ENCODE measurements at places on chromosomes 6 and 20.

GRCh38 chr6:135088281-135088680 lies 33.7 kb upstream of the HBS1L start:
- DNase-seq: no peak

GRCh38 chr6:170189236-170189635 lies 101.6 kb downstream of the DLL1 start:
- DNase-seq: no peak

GRCh38 chr6:82906489-82906888 lies 159.2 kb downstream of the UBE3D start:
- DNase-seq: no peak

DNA sequence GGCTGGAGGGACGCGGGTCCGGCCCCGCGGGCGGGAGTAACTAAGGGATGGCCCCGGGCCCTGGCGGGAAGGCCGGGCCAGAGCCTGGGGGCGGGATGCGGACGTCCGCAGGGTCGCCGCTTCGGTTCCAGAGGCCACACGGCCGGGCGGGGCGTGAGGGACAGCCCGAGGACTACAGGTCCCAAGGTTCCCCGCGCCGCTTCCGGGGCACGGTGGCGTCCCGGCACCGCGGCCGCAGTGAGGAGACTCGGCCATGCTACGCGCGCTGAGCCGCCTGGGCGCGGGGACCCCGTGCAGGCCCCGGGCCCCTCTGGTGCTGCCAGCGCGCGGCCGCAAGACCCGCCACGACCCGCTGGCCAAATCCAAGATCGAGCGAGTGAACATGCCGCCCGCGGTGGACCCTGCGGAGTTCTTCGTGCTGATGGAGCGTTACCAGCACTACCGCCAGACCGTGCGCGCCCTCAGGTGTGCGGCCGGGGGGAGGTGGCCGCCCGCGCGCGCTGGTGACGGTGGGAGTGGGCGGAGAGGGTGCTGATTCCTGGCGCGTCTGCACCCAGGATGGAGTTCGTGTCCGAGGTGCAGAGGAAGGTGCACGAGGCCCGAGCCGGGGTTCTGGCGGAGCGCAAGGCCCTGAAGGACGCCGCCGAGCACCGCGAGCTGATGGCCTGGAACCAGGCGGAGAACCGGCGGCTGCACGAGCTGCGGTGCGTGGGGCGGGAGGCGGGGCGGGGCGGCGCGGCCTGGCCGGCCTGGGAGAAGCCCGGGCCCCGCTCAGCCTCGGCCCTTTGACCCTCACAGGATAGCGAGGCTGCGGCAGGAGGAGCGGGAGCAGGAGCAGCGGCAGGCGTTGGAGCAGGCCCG lies at the start of gene MRPS26:
MRPS26 (plus strand) TSS at position 237 of the 861 bp plus-strand sequence; CDS start at position 254, 17 bp downstream.
- peak; percentile 53 for DNase-seq

- DNase-seq: no peak
Measured at GRCh38 chr6:8172530-8172929, 70.2 kb upstream of the EEF1E1 start.

DNA sequence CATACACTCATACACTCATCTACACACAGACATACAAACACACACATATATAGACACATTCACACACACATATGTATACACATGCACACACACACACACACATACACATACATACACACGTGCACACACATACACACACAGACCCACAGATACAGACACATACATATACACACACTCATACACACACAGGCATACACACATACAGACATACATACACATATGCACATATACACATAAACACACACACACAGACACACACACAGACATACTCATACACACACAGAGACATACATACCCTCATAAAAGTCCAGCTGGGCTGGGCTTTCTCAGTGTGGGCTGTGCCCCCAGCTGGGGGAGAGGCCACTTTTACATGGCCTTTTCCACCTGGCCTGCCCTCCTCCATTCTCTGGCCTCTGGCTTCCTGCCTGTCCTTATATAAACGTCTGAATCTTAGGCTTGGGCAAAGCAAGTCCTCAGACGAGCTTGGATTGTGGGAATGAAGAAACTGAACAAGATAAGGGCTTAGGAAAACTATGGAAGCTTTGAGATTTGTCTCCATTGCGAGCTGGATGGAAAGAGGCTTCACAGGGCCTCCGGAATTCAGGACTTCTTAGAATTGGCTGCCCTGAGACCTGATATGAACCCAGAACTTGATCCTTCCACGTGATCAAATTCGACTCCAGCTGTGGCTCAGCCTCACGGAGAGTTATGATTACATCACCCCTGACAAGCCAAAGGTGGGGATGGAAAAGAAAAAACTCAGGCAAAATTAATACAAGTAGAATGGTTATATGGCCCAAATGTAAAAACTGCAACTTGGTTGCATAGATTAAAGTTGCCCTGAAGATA lies 22.5 kb upstream of the CST3 start:
- DNase-seq: peak; percentile 28

- DNase-seq: no peak
Measured at GRCh38 chr6:38867726-38868125, 152.6 kb downstream of the DNAH8 start.

DNA sequence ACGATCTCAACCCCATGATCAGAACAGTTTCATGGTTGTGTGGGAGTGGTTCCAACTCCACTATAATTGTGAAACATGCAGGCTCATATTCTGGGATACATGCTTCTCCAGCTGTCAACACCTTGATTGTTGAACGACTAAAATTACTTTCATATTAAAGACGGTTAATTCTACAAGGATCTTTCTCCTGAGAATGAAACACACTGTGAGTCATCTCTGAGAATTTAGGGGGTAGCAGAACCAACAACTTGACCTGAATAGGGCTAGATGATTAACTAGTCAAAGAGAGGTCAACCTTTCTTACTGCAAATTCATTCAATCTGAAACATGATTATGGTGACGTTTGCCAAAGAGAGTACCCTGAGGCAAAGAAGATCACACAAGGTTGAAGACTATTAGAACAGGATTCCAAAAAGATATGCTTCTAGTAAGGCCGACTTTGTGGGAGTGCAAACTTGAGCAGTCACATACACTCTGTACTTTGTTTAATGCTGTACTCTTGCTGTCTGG lies 175.2 kb upstream of the CITED2 start:
- DNase-seq: peak; percentile 74

DNA sequence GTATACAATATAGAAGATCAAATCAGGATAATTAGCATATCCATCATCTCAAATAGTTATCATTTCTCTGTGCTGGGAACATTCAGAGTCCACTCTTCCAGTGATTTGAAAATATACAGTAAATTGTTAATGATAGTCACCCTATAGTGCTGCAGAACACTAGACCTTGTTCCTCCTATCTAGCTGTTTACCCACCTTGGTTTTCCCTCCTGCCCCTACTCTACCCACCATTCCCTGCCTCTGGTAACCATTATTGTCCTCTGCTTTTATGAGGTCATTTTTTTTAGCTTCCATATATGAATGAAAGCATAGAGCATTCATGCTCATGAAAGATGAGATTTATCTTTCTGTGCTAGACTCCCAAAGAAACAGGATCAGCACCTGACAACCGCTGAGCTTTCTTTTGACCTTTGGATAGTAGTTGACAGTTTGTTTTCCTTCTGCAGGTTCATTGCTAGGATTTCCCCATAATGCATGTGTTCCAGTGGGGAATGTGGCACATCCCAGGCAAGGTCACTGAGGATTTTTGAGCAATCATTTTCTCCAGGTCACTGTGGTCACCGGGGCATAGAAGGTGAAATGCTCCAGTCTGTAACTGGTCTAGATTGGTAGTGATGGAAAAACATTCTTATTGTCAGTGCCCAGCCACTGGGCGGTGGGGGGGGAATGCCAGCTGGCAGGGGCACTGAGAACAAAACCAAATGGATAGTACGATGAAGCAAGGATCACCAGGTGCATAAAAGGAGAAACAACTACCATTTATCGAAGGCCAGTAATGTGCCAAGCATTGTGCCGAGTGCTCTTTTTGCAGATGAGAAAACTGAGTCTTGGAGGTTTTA lies 33.6 kb upstream of the BCAS1 start:
- DNase-seq: no peak

GRCh38 chr6:94801344-94801743 lies 776.0 kb upstream of the MANEA start:
- no peak for DNase-seq

DNA sequence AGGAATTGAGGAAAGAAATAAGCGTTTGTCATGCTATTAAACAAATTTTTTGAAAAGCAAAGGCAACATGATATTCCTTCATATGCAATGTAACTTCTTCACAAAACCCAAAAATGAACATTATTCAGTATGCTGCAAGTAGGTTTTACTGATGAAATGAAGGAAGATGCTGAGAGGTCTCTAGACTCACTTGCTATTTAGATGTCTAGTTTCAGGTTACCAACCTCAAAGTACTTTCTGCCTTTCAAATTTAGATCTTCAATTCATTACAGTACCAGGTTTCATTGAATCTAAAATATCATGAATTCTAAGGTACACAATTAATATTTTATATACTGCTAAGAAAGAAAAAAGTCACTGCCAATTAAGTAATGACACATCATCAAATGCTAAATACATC lies 39.9 kb downstream of the MYO6 start:
- no peak for DNase-seq

GRCh38 chr6:33683051-33683571 lies 28.4 kb downstream of the UQCC2 start:
- DNase-seq: no peak

GRCh38 chr6:34278833-34279232 lies 30.0 kb upstream of the SMIM29 start:
- DNase-seq: no peak

DNA sequence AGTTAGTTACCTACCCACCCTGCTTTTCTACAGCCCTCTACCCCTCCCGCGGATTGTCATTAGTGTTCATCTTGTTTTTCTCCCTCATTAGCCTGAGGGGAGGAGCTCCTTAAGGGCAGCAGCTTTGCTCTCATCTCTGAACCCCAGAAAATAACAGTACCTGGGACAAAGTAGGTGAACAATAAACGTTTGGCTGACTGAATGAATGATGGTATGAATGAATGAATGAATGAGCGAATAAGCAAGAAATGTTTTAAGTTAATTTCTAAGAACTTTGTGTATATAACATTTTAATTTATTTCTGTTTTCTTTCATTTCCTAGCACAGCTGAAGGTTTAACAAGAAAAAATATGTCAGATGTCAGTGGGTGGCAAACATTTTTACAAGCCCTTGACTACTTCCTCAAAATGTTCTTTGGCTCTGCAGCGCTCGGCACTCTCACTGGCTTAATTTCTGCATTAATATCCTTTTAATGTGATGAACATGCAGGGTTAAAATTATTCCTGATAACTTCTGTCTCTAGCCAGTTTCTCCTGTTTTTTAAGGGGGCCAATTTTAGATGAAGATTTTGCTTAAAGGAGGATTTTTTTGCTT lies 50.1 kb downstream of the SLC9A8 start:
- DNase-seq: no peak

- DNase-seq: no peak
Measured at GRCh38 chr6:35751594-35751993, 14.8 kb downstream of the ARMC12 start.

GRCh38 chr6:11430036-11430435 lies 107.5 kb upstream of the TMEM170B start:
- no peak for DNase-seq

GRCh38 chr6:44554861-44555260 lies 167.4 kb downstream of the CDC5L start:
- DNase-seq: no peak

DNA sequence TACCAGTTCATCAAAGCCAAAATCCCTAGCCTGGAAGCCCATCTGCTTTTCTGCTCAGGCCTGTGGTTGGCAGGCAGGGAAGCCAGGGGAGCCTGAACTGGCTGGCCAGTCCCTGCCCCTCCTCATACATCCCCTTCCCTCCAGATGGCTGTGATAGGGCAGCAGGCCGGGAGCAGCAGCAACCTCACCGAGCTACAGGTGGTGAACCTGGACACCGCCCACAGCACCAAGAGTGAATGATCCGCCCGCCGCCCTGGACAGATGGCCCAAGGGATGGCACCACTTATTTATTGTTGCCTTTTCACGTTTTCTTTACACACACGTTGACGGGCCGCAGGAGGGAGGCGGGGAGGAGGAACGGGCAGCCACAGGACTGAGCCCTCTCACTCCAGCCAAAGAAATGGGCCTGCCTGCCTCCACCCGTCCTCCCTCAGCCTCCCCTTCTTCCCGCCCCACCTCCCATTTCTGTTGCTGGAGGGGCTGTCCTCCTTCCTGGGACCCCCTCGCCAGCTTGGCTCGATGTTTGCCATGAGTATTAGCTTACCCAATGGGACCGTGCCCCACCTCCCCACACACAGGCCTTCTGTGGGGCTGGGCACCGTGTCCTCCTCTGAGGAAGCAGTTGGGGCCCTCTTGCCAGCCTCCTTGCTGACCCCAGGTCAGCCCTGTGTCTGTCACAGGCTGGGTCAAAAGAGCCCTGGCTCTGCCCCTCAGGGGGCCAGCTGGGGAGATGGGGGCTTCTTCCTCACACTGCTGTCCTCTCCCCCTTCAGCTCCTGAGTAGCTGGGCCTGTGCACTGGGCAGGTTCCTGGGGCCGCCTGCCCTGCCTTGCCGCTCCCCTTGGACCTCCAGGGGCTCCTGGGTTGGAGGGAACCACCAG lies 2.8 kb upstream of the CUL9 start:
- no peak for DNase-seq

DNA sequence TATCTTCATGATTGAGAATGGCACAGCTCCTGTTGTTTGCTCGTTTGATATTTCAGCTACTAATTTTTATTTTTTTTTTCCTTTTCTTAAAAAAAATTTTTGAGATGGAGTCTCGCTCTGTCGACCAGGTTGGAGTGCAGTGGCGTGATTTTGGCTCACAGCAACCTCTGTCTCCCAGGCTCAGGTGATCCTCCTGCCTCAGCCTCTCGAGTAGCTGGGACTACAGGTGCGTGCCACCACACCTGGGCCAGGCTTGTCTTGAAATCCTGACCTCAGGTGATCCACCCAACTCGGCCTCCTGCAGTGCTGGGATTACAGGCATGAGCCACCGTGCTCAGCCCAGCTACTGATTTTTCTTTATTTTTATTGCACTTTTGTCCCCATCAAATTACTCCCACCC lies 150.2 kb upstream of the SIM1 start:
- no peak for DNase-seq

GRCh38 chr6:116887168-116887567 lies 10.1 kb downstream of the RFX6 start:
- no peak for DNase-seq

GRCh38 chr20:43825581-43825980 lies 89.1 kb upstream of the TOX2 start:
- no peak for DNase-seq

- no peak for DNase-seq
Measured at GRCh38 chr6:89184344-89184743, 32.8 kb downstream of the GABRR1 start.

- no peak for DNase-seq
Measured at GRCh38 chr6:106490030-106490429, 129.5 kb downstream of the CRYBG1 start.

DNA sequence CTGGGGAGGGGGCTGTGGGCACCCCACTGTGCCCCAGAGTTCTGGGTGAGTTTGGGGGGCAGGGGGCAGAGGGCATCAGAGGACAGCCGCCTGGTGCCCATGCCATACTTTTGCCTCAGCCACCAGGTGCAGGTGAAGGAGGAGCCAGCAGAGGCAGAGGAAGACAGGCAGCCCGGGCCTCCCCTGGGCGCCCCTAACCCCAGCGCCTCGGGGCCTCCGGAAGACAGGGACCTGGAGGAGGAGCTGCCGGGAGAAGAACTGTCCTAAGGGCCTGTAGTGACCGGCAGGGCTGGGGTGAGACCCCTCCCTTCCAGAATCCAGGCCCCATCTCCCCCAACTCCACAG lies 39.6 kb upstream of the MDFI start:
- DNase-seq: no peak

- DNase-seq: no peak
Measured at GRCh38 chr20:2101057-2101864, at the start of gene STK35. Gene STK35, plus strand, starts transcription at chr20:2101827. Its CDS starts 55 bp downstream, at chr20:2101882.

GRCh38 chr6:75588948-75589347 lies 12.7 kb upstream of the SENP6 start:
- DNase-seq: no peak

GRCh38 chr20:62246872-62247652 lies 8.7 kb downstream of the OSBPL2 start:
- no peak for DNase-seq
